NCI-H1092 treated with DMSO at 0.1 percent for 48 hours (cell line): ENCODE measurements at places on chromosomes 13 and 19.

GRCh38 chr13:37669845-37670244, 71.3 kb upstream of the POSTN start:
- no peak for DNase-seq

DNA sequence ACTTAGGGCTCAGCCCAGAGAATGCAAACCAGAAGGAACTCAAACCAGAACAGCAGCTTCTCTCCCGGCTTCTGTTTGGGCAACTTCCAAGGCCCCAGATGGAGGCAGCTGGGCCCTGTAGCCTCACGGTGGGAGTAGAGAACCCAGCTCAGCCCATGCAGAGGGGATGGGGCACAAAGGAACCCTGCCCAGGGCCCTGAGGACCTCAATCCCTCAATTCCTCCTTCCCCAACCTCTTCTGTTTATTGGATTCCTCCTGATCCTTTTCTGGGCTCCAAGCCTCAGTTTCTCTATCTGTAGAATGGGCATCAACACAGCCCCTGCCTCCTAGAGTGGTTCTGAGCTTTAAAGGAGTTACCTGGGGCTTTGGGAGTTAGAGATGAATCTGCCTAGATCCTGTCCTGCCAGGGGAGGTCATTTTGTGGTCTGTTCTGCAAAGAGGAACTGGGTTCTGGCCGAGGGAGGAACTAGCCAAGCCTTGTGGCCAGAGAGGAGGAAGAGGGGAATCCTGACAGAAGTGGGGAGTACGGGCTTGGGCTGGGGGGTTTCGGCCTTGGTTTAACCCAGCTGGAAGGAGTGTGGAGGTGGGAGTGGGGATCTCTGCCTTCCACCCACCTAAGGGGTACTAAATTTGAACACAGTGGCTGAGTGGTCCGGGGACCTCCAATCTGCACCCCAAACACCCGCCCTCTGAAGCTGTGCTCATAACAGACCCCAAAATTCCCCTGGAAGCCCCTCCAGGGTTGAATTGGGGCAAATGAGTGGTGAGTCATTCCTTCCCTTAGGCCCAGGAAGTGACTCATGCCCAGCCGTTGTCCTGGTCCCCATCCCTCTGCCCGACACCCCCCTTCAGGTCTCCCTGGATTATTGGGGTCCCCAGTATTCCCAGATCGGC, 2.7 kb downstream of the ADGRE5 start:
- DNase-seq, result no peak

- no peak for DNase-seq
Observed at GRCh38 chr19:5504114-5504513, 48.9 kb downstream of the ZNRF4 start.

GRCh38 chr13:73857106-73857505, 277.1 kb downstream of the KLF12 start:
- DNase-seq, result no peak

DNA sequence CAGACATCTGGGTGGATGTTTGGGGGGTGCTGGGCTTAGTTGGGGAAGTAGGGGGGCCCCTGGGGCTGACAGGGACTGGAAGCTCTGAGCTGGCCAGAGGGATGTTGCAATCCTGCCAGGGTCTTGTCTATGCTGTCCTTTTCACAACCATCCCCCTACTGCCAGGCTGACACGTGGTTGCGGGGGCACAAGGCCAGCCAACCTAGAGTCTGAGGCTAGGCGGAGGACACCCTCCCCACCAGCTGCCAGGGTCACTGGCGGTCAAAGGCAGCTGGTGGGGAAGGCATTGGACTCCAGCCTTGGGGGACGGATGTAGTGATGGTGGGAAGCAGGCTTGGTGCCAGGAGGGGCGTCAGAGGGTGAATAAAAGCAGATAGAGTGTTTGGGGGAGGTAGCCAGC, 1.6 kb upstream of the APOC1 start:
- DNase-seq, result no peak

GRCh38 chr19:33396701-33397535, 23.4 kb downstream of the CEBPG start:
- DNase-seq, result no peak

- DNase-seq, result no peak
Observed at GRCh38 chr13:24725379-24725778, 38.6 kb upstream of the RNF17 start.
